ENCODE measurements at places on chromosomes 3 and 15.
A peak's percentile ranks its signal among the peaks of the same experiment; 100 is the strongest.

- no peak for DNase-seq
These were observed 2.4 kb downstream of the RPL39L start for GRCh38 chr3:187136936-187137335.

DNA sequence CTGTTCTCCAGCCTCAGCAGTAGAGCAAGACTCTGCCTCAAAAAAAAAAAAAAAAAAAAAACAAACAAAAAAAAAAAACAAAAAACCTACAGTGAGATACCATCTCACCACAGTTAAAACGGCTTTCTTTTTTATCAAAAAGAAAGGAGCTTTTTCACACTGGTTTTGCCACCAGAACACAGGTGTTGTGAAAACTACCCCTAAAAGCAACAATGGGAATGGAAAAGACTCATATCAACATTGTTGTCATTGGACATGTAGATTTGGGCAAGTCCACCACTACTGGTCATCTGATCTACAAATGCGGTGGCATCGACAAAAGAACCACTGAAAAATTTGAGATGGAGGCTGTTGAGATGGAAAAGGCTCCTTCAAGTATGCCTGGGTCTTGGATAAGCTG, 24.8 kb upstream of the SLC25A38 start:
- DNase-seq: no peak

DNA sequence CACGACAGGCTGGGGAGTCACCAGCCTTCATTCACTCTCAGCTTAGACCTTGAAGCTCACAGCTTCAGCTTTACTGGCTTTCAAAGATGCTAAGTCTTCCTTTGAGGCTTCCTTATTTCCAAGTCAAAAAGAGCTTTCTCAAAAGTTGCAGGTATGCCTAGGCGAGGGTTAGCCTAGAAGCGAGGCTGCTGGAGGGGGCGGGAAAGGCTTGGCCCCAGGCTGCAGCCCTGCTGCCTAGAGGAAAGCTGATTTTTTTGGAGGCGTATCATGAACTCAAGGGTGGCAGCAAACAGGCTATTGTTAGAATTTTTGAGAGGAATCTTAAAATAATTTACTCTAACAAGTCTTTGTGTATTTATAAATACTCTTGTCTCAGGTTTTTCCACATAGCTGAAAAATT, 37.1 kb downstream of the MYO5C start:
- DNase-seq: no peak

GRCh38 chr3:162538906-162539305, 1042.3 kb downstream of the OTOL1 start:
- peak; percentile 4 for DNase-seq

- peak; percentile 26 for DNase-seq
These were observed 6.6 kb upstream of the ZNF148 start for GRCh38 chr3:125381743-125382142.

DNA sequence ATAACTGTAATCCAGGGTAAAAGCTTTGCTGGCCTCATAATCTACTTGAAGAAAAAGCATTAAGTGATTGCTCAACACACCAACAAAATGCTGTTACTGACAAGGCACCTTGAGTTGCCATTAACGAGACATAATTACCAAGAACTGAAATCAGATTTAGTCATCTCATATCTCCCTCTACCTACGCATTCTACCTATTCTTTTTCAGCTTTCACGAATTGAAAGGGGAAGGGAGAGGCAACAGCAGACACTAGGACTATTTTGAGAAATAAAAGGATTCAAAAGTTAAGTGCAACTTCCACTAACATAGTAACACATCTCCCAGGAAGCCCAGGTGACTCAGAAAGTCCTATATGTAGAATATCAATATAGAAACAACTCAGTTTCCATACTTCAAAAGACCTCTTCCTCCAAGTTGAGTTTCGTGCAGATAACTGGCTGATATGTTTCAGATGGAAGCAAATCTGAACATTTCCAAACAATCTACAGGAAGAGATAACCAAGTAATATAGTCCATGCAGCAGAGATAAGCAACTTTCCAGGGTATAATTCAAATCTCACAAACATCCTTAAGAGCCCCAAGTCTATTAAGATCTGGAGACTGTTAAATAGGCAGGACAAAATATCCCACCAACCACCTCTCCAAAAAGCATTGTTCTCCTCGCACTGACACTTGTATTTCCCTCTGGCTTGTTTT, 1.9 kb downstream of the OSBPL10 start:
- no peak for DNase-seq

GRCh38 chr3:169542331-169542751, 121.2 kb downstream of the MECOM start:
- no peak for DNase-seq

DNA sequence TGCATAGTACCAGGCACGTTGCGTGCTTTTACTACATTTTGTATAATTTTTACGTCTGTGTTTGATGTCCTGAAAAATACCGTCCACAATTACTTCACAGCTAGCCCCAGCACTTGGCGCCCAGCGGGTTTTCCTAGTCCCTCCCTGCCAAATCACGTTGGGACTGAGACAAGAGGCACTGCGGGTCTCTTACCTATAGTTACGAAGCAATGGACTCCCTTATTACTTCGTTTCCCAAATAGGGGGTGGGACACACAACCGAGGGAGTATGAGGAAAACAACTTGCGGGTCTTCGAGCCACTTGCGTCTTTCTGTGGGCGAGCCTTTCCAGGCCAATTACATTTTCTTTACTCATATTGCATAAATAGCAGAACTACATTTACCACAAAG, 620 bp upstream of the CMSS1 start:
- no peak for DNase-seq

- no peak for DNase-seq
These were observed 280.5 kb downstream of the GAP43 start for GRCh38 chr3:115903843-115904242.

DNA sequence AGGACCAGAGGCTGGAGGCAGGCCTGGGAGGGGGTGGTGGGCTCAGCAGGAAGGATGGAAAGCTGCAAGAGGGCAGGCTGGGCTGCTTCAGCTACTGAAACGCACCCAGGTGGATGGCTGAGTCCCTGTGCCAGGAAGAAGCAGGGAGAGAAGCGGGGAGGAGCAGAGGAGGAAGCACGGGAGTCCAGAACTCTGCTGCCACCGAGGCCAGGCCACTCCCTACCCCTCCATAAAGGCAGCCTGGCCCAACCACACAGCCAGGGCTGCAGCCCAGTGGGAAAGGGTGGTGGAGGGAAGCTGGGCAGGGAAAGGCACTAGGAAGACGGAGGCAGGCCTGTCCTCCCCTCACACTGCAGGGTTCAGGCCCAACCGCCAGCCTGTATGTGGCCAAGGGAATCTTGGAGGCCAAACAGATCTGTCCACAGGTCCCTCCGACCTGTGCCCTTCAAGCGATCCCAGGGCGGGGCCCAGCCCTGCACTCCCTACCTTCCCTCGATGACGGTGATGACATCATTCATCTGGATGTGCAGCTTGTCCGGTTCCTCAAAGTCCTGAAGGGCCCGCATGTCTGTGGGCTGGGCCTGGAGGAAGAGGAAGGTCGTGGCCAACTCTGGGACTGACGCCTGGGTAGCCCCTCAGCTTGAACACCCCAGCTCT, 30.5 kb downstream of the TNK2 start:
- DNase-seq: no peak

DNA sequence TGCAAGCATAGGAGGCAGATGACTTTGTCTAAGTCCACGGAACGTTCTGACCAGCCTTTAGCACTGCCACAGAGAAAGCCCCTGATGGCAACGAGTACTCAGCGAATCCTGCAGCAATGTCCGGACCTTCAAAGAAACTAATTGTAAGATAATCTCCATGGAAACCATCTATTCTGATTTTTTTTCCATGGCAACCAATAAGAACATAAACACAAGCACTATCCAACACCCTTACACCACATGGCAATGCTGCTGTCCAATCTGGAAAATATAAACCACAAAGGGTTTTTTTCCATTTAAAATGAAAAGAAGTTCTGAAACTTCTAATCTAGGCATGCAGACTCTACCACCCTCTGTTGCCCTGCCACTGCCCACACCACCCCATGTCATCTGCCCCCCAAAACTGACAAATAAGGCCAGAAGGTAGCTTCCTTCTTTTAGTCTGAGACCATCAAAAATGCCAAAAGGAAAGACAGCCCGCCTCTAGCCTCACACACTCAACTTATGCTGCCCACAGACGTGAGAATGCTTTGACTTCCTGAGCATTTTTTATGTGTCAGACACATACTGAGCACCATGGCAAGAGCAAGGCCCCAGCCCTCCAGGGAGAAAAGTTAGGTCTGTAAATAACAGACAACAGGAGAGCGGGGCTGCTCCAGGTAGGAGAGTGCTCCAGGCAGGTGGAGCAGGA, 44.5 kb downstream of the POC1A start:
- DNase-seq: no peak

DNA sequence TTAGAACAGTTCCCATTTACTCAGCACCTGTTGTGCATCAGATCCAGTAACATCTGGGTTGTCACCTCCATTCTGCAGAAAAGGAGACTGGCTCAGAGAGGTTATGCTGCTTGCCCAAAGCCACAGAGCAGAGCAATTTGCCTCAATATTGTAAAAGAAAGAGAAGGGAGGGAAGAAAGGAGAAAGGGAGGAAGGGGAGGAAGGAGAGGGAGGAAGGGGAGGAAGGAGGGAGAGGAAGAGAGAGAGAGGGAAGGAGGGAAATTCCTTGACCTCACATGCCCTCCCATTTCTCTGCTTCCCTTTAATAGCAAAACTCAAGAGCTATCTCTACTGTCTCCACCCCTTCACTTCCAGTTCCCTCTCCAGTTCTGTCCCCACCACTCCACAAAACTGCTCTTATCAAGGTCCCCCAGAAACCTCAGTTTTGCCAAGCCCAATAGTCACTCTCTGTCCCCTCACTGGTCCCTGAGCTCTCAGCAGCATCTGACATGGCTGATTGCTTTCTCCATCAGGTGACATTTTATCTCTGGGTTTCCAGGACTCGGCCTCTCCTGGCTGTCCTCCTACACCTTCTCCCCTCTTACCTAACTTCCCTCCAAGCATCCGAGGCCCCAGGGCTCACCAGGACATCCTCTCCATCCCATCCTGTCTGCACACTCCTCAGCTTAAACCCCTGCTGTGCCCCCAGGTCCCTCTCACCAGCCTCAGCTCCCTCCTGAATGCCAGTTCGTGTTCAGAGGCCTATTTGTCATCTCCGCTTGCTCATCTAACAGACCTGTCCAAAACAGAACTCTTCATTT, 104.7 kb upstream of the LINGO1 start:
- no peak for DNase-seq

- no peak for DNase-seq
These were observed 9.2 kb upstream of the MUC4 start for GRCh38 chr3:195820901-195821300.

GRCh38 chr3:101170062-101170771, 150.2 kb downstream of the IMPG2 start:
- no peak for DNase-seq

- DNase-seq: peak; percentile 52
These were observed 2.3 kb upstream of the SHC4 start for GRCh38 chr15:48965972-48966371.

GRCh38 chr15:41942886-41943285, 29.5 kb downstream of the EHD4 start:
- no peak for DNase-seq

- no peak for DNase-seq
These were observed 260.0 kb upstream of the LYSMD4 start for GRCh38 chr15:99993262-99993661.

- DNase-seq: peak; percentile 21
These were observed 76.2 kb upstream of the HERC1 start for GRCh38 chr15:63909819-63910437.
